ENCODE measurements at places on chromosomes 5 and 9.

GRCh38 chr5:146079695-146080373 is 25.5 kb downstream of the PLAC8L1 start:
- DNase-seq = no peak

DNA sequence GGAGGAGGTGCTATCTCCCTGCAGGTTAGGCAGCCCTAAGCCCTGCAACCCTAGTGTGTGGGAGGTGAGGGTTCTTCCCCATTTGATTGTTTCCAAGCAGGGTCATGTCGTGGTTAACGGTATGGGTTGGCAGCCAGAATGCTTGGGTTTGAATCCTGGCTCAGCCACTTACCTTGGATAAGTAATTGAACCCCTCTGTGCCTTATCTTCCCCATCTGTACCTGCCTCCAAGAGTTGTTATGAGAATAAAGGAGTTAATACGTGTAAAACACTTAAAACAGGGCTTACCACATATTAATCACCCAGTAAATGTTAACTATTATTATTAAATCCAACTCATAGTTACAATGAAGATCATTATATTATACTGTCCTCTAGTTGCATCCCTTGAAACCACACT is 52.2 kb upstream of the SPATA31E1 start:
- no peak for DNase-seq

- DNase-seq = no peak
Observed at GRCh38 chr9:98330831-98331230, 75.4 kb upstream of the TBC1D2 start.

- no peak for DNase-seq
Observed at GRCh38 chr5:170612256-170612678, 108.4 kb downstream of the KCNIP1 start.

DNA sequence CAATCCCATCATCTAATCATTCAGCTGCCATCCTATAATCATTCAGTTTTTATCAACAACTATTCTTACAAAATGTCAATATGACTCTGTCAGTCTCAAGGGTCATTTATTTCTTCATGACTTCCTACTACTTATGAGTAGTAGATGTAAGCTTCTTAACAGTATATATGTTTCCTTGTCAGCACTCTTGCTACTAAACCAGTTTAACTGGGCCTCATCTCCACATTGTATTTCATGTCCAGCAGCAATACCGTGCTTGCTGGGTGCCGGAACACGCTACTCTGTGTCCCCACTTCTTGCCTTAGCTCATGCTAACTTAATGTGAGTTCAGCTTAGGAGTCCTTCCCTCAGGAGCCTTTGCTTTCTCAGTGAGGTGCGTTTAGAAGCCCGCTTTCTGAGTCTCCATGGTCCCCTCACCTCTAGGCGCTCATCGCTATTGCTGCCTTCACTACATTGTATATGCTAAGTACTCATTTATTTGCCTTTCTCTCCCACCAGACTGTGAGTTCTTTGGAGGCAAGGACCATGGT is 32.9 kb downstream of the ELL2 start:
- DNase-seq = no peak

GRCh38 chr5:156037151-156037909 is 289.6 kb upstream of the SGCD start:
- DNase-seq = no peak

- no peak for DNase-seq
Observed at GRCh38 chr9:112149211-112149610, 25.9 kb downstream of the SUSD1 start.

DNA sequence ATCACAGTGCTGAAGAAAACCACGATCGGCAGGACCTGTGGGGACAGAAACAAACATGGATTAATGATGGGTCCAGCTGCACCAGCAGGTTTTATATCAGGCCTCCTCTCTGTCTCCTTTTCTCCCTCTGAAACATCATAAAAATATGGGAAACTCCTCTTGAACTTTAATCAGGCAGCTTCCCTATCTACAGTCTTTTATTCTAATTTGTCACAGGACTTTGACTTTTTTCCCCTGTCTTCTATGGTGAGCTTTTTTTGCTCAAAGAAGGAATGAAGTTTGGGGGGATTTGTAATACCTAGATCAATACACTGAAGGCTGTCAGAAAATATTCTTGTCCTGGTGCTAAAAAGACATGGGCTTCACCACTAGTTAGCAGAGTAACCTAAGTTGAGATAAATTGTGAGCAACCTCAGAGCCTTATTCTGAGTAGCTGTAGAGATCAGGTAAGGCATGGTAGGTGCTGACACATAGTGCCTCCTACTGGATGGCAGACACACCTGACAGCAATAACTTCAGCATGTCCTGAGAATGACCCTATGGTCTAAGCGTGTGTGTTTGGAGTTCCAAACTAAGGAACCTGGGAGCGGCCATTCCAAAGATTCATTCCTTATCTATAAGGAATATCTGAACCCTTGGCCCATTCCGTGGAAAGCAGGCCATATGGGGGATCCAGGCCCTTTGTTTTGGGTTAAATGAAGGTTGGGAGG is 46.2 kb downstream of the SLC28A3 start:
- DNase-seq = no peak

DNA sequence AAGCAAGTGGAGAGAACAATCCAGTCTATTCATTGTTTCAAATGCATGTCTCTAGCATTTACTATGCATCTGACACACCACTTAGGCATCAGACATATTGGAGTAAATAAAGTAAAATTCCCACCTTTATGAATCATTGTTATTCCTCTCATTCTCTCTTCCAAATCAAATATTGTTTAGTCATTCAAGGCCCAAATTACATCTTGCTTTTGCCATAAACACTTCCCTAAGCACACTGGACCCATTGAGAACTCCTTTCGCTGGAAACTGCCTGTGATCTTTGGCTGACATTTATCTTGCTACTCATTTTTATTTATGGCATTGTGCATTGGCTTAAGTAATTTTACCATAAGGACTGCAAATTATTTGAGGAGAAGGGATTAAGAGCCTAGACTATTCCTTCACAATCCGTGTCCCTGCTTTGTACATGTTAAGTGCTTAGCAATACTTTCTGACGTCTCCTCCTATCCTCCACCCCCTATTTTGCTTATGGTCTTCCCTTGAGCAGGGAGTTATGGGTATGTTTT is 7.4 kb downstream of the C5orf46 start:
- DNase-seq = no peak

DNA sequence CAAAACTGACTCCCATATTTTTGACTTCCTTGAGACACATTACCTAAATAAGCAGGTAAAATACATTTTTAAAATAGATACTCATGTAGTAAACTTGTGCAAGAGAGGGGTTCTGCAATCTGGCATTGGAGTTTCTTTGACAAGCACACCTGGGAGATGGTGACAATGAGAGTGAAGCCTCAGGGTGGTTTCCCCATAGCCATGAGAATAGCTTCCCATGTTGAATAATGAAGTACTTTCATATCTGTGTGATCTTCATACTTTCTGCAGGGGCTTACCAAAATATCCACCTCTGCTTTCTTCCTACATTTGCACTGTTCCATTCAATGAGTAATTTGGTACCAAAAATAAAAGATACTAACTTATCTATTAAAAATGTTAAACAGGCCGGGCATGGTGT is 44.7 kb upstream of the VCAN start:
- DNase-seq = no peak

- DNase-seq = no peak
Observed at GRCh38 chr5:157130925-157131324, 11.7 kb downstream of the MED7 start.

- DNase-seq = no peak
Observed at GRCh38 chr9:89382026-89382986, 64.0 kb downstream of the SECISBP2 start.

DNA sequence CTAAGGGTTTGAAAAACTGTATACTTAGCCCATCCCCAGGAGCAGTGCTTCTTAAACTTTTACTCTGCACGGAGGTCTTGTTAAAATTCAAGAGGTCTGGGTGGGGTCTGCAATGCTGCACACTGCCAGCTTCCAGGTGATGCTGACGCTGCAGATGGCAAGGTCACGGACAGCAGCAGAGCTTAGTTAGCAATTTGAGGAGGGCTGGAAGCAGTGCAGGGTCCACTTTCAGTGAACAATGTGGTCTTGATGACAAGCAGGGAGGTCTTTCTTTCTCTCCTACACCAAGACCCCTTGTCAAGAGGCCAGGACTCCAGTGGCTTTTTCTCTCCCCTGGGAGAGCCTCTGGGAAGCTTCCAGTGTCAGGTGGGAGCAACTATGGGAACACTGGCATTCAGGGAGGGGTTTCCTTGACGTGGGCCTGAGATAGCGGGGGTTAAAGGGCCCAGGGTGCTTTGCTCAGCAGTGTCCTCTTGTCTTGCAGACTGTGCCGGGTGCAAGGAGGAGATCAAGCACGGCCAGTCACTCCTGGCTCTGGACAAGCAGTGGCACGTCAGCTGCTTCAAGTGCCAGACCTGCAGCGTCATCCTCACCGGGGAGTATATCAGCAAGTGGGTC is 65.0 kb upstream of the AFAP1L1 start:
- no peak for DNase-seq

- DNase-seq = no peak
Observed at GRCh38 chr9:92534204-92534603, 1.6 kb downstream of the ECM2 start.

DNA sequence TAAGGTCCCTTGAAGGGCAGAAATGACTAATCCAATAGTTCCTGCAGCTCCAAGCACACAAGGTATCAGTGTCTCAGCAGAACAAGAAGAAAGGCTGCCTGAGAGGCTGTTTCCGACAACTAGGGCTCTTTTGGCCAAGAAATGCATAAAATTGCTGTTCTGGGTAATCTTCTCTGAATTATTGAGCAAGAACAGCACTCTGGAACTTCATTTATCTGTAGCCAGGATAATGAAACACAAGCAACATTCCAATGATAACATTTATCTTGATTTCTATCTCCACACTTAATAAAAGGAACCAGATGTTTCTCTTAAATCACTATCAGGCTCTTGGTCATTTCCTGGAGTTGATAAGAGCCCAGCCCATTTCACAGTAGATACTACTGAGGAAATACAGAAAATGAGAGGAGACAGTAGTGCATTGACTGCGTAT is 17.0 kb upstream of the AUH start:
- no peak for DNase-seq

DNA sequence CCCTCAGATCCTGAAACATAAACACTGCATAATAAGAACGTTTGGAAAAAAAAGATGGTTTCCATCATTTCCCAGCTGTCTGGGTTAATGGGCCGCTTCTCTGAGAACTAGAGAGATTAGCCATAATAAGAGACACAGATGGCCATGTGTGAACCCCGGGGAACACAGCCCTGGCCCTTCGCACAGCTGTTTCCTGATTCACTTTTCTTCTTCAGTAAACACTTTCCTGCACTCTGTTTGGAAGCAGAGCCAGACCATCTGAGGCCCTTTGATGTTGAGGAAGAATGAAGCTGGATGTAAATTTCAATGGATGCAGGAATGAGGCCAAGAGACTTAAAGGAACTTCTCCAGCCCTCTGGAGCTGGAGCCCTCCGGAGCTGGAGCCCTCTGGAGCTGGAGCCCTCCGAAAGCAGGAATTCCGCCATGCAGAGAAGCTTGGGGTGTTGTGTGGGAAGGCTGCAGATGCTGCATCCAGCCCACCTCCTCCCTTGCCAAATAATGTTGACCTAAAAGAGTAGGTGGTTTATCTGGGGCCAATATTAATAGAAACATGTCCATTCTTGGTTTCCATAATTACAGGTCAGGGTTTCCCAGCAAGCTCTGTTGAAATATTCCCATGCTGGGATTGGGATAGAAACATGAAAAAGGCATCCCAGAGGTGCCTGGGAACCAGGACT is 218.9 kb downstream of the NXNL2 start:
- DNase-seq = no peak

GRCh38 chr9:97276310-97276852 is 31.1 kb upstream of the CCDC180 start:
- no peak for DNase-seq

- no peak for DNase-seq
Observed at GRCh38 chr5:141811287-141812155, 66.7 kb downstream of the PCDH1 start.

GRCh38 chr5:67021962-67022361 is 174.6 kb downstream of the CD180 start:
- no peak for DNase-seq

GRCh38 chr5:137164961-137165360 is 334.2 kb downstream of the SPOCK1 start:
- DNase-seq = no peak
